Fibroblast of skin of back (primary cell): ENCODE measurements at places on chromosomes 7 and 10.
A peak's percentile ranks its signal among the peaks of the same experiment; 100 is the strongest.

DNA sequence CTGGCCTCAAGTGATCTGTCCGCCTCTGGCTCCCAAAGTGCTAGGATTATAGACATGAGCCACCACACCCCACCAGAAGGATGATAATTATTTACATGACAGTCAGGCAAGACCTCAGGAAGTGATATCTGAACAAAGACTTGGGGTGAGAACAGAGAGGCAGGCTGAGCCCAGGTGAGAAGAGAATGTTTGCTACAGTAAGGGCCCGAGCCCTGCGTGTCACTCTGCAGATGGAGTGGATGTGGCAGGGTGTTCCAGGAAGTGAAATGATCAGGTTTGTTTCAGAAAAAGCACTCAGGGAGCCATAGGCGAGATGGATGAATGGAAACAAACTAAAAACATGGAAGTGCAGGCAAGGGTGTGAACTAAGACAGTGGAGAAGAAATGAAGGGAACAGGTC, 22.2 kb downstream of the SFMBT2 start:
- DNase-seq, result no peak

GRCh38 chr7:87113077-87113476, 39.2 kb upstream of the DMTF1 start:
- DNase-seq, result peak; percentile 18

DNA sequence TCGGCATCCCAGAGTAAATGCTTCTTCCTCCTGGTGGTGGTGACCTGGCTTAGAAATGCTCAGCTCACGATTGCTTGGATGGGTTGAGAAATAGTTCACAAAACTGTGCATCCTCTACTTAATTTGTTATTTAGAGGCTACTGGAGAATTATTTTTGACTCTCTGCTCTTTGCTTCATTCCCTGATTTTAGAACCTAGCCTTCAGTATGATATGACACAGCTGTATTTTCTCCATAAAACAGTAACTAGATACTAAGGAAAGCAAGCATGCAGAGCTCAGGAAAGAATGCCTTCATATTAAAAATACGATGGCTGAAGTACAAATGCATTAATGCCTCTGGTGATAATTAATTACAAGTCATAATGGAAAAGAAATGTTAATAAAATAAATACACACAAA, 602.0 kb upstream of the COBL start:
- no peak for DNase-seq

GRCh38 chr7:32259931-32260596, 189.9 kb upstream of the PDE1C start:
- no peak for DNase-seq

DNA sequence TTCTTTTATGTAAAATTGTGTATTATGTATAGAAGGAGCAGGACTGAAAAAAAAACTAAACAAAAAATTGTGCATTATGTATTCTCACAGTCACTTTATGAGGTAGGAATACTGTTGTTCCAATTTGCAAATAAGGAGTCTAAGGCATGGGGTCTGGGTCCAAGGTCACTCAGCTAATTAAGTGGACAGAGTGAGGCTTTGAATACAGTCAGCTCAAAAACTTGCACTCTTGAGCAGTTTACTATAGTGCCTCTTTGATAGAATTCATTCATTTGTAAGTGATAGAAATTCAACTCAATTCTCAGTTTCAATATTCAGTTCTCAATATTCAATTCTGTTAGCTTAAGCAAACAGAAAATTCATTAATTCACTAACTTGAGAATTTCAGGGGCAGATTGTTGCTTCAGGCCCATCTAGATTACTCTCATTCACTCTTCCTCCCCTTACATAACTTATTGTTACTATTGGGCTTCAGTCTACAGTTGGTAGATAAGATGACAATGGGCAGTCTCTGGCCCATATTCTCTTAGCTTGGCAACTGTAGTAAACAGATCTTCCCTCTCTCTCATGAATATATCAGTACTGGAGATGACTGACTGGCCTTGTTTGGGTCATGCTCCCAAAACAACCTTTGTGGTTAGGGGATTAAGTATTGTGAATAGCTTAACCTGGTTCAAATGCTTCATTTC, 86.6 kb downstream of the BTAF1 start:
- DNase-seq, result no peak

DNA sequence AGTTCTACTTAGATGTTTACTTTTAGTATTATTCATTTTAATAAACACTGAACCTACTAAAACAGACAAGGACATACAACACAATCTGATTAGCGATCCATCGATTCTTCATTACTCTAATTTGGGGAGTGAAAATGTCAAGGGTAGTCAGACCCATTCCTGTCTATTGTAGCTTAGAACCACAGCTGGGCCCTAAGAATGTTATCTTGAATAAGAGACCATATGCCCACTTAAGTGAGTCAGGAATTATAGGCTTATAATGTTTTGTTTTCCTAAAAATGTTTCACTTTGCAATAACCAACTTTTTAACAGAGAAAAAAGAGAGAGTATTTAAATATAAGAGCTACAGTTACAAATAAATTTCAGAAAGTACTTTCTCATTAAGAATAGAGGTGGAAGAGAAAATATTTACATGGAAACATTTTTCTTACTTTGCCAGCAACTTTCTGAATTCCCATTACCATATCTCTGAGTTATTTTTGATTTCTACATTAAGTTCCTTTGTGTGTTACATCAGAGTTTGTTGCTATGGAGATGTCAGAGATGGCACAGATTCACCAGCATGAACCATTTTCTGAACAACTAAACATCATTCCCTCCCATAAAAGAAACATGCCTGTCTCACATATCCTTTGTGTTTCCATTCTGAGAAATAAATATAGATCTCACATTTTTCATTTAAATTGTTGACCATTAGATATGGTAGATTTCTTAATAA, 75.4 kb upstream of the SLC13A1 start:
- peak; percentile 23 for DNase-seq

DNA sequence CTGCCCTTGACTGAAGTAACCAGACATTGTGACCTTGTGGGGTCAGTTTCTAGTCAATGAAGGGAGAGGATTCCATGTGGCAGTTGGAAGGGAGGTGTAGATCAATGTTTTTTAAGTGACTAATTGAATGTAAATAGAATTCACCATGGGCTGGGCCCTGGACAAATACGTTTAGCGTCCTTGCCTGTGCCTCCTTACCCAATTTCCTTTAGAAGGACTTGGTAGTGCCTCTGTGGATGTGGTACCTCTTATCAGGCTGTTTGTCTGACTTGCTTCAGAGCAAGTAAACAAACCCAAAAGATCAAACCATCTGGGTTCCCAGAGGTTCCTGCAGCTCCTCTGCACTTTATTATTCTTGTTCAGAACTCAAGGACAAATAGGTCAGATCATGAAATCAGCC, 4.3 kb upstream of the KAT6B start:
- no peak for DNase-seq

DNA sequence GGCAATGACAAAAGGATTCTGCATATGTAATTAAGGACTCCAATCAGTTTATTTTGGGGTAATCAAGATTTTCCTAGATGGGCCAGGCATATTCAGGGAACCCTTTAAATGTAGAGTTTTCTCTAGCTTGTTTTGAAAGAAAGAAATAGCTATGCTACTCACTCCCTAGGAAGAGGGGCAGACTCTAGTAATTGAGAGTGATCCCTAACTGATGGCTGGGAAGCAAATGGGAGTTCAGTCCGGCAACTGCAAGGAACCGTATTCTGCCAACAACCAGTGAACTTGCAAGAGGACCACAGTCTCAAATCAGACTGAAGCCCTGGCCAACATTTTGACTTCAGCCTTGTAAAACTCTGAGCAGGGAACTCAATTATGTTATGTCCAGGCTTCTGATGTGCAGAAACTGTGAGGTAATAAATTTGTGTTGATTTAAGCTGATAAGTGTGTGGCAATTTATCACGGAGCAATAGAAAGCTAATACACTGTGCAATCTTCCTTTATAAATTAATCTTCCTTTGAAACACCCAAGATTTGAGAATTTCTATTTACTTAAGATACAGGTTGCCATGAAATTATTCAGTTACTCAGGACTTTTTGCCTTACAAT, 14.0 kb downstream of the AOAH start:
- no peak for DNase-seq

- no peak for DNase-seq
Measured at GRCh38 chr10:78381107-78381506, 347.4 kb downstream of the RPS24 start.

- DNase-seq, result no peak
Measured at GRCh38 chr10:62250594-62251198, 17.9 kb downstream of the RTKN2 start.

DNA sequence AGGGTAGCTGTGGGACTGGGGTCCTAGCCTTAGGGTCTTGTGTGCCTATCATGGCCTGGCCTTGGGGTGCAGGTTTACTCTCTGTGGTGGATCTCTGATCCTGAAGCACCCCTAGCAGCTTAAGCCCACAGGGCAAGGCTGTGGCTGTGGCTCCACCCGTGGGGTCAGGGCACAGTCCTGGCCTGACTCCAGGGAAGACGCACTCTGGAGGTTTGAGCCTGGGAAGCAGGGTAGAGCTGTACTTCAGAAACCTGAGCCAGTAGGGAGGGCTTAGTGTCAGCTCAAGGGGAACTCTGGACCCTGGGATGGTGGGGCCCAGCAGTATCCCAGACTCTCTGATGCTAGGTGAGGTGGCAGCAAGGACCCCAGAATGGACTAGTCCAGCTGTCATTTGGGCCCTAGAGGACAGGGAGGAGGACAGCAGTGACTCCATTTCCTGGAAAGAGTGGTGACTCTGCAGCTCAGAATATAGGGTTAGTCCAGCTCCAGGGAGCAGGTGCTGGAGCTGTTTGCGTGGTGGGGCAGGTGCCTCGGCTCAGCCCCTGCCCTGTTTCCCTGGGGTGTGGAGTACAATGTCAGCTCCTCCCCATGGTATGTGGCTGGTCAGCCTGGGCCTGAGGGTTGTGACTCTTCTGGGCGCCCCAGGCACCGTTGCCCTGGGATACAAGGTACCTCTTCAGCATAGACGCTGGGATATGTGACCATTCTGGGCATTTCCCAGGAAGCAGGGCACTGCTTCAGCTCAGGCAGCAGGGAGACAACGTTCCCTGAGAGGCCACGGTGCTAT, 15.8 kb downstream of the GTPBP4 start:
- DNase-seq, result no peak

- peak; percentile 89 for DNase-seq
Measured at GRCh38 chr10:47458466-47459154, 25.3 kb downstream of the ANXA8 start.

DNA sequence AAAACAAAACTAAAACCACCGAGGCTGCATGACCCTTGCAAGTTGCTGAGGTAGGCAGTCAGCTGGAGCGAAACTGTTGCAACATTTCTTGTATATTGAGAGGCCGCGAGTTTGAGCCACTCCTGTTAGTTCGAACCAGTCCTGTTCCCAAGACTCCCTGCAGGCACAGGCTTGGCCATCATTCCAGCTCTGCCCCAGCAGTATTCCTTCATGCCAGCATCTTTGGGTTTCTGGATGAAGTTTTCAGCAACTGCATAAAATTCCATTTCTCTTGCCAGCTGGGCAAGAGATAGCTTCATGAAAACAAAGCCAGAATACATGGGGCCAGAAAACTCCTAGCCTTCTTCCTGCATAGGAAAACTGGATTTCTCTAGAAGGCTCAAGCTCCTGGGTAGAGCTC, 207.6 kb downstream of the FRMD4A start:
- no peak for DNase-seq

- DNase-seq, result peak; percentile 95
Measured at GRCh38 chr7:15554081-15554480, 7.7 kb downstream of the AGMO start.

DNA sequence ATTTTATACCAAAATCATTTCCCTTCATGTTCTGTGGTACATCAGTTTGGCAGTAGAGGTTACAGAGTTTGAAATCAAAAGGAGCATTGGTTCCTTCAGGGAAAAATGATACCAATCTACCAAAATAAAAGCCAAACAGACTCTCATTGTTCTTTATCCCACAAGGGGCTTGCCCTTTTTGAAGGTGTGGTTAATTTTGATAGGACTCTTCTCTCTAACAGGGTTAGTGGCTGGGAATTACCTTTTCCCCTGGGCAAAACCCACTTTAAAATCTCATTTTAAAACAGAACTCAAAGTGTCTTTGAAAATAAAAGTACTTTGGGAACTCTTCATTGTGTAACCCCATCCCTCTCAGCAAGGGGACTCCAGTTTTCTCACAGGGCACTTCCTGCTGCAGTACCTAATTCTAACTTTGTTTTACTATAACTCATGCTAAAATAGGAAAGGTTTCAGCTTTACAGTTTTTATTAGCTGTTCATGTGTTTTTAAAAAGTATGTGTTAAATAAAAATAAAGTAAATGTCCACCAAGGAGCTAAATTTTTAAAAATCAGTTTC, 30.6 kb downstream of the SMNDC1 start:
- DNase-seq, result no peak

DNA sequence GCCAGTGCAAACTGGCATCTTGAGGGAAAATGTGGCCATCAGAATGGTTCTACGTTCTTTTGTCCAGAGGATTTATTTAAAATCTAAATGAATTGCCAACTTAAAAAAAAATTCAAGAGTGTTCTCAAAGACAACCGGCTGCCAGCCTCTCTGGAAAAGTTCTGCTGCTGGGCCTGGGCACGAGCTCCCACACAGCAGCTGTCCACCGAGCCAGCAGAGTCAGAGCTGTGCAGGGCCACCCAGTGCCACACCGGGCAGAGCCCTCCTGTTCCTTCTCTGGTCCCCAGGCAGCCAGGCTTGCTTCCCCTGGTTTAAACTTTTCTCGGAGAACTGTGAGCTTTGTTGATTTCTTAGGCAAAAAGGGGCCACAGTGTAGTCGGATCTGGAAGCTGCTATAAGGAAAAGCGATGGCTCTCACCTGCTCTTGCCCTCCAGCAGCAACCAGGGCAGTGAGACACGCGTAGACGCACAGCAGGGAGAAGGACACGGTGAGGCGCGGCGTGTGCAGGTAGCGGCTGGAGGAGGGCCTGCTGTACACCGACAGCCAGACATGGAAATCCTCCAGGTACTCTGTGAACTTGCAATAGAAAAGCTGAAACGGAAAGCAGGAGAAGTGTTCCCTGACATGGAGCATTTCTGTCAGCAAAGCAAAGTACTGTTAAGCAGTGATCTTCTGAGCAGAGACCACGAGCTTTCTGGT, 111.6 kb downstream of the PKD1L1 start:
- no peak for DNase-seq

- no peak for DNase-seq
Measured at GRCh38 chr10:64880546-64880945, 1359.3 kb downstream of the REEP3 start.

DNA sequence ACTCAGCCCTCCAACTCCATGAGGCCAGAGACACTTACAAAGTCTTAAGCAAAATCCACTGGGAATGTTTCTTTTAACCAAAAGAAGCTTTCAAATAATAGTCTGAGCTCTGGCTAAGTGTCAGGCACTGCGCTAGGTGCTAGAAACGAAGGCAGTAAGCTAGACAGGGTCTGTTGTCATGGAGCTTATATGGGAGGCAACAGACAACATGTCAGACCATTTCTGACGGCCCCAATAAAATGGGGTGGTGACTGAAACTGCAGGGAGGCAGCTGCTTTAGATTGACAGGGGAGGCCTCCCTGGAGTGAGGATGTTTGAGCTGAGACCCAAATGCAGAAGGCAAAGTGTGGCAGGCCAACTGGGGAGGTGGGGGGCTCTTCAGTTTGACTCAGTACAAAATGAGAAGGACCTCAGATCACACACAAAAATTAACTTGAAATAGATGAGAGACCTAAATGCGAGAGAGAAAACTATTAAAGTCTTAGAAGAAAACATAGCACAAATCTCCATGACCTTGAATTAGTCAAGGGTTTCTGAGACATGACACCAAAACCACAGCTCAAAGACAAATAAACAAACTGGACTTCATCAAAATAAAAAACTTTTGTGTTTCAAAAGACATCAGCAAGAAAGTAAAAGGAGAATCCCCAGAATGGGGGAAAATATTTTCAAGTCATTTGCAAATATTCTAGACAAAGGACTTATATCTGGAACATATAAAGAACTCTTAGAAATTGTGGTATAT, 40.6 kb downstream of the SH3PXD2A start:
- no peak for DNase-seq

- DNase-seq, result peak; percentile 94
Measured at GRCh38 chr10:74333174-74333573, 182.2 kb downstream of the ADK start.
